AG08396 (cell line): ENCODE measurements at places on chromosomes 1 and 21.

- DNase-seq, result peak; percentile 75
Measured at GRCh38 chr1:226708342-226708780, 30.7 kb downstream of the ITPKB start.

DNA sequence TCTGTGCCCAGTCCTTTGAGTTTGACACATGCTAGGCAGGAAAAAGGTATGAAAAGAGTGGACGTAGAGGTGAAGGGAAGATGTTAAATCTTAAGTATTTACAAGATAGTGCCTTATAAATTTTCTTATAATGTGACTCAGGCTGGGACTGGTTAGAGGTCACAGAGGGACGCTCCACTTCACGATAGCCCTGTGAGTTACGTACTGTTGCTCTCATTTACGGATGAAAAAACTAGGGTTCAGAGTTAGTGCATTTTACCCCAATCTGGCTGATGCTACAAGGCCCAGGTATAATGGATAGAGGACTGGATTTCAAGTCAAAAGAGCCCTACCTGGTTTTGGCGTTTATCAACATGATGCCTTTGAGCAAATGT is 1.4 kb upstream of the TUT4 start:
- no peak for DNase-seq

DNA sequence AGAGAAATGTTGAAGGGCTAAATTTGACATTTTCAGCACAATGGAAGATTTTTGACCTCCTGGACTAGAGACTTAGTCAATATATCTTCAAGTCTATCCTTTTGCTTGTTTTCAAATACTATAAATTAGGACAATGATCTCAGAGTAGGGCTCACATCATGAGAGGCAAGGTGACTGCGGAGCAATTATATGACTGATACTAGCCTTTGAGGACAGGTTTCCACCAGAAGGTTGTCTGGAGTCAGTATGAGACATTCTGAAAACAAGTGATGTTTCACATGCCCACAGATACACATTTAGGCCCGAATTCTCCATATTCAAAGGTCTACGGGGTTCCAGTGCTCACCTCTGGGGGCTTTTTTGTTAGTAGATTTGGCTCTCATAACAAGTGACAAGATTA is 142.3 kb upstream of the SAMSN1 start:
- DNase-seq, result no peak

DNA sequence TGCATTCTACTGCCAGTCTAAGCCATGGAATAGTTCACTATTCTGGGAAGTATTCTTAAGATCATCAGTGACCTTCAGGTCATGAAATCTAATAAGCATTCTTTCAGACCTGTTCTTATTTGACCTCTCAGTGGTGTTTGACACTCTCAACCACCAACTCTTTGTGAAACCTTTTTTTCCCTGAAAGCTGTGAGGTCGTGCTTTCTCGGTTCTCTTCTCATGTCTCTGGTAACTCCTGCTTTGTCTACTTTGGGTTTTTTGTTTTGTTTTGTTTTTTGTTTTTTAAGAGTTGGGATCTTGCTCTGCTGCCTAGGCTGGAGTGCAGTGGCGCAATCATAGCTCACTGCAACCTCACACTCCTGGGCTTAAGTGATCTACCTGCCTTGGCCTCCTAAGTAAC is 56.3 kb downstream of the POU2F1 start:
- no peak for DNase-seq

DNA sequence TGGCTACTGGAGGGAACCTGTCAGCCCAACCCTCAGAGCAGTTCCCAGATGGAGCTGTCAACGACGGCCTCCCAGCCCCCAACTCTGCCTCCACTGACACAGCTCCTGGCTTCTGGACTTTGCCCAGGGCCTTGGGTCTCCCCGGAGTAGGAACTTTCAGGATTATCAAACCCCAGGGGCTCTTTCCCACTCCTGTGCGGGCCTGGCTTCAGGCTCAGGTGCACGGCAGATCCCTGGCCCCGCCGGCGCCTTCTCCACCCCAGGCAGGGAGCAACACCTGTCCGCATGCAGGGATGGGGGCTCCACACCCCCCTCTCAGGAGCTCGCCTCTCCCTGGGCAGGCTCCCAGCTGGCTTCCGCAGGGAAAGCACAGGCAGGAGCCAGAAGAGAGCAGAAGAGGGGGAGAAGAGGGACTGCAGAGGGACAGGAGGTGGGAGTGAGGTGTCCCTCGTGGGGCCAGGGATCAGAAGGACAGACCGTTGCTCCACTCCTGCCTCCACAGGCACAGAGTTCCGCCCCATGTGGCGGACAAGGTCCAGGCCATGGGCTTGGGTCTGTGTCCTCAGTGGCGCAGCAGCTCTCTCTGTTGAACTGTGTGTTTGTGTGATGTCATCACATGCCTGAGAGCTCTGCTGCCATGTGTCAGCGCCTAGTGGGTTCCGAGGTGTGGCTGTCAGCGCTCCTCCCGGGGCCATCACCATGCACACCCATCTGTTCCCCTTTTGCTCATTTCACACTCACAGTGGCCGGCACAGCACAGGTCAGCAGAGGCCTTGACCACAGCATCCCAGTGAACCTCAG is 107.7 kb downstream of the PDE9A start:
- DNase-seq, result no peak

DNA sequence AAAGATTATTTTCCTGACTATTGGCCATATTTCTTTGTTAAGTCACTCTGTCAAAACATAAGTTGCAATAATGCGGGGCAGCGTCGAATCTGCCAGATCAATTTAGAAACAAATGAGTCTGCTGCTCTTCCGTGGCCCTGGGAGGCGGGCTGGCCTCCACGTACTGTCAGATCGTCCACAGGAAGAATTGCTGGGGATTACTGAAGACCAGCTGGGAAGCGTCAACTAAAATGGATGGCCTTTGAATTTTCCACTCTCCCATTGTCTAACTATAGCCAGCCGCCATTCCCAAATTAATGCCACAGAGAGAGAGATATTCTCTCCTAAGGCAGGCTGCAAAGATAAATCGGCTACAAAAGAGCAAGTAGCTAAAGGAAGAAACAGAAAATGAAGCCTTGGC is 560.2 kb downstream of the SMYD3 start:
- DNase-seq, result no peak

GRCh38 chr21:20822666-20823065 is 175.5 kb upstream of the NCAM2 start:
- no peak for DNase-seq

DNA sequence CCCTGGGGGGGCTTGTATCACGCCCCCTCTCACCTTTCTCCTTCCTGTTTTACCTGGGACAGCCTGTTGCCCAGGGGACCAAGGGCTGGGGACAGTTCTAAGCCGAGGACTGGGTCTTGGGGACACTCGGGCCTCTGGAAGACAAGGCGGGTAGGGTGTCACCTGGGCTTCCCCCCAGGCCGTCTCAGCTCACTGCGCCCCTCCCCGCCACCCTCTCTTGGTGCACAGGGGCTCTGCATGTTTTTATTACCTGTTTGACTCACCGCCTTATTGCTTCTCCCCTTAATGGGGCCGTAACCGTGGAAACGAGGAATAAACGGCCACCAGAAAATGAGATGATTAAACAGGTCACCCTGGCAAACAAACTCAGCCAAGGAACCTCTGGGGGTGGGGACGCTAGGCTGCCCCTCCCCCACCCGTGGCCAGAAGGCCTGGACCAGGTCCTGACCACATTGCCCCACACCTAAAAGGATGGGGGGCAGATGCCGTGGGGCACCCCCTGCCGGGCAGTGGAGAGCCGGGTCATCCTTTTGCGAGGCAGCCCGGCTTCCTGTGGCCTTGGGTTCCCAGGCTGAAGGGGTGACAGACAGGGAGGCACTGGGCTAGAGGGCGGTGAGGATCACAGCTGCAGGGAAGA is 109.9 kb downstream of the CASZ1 start:
- no peak for DNase-seq

DNA sequence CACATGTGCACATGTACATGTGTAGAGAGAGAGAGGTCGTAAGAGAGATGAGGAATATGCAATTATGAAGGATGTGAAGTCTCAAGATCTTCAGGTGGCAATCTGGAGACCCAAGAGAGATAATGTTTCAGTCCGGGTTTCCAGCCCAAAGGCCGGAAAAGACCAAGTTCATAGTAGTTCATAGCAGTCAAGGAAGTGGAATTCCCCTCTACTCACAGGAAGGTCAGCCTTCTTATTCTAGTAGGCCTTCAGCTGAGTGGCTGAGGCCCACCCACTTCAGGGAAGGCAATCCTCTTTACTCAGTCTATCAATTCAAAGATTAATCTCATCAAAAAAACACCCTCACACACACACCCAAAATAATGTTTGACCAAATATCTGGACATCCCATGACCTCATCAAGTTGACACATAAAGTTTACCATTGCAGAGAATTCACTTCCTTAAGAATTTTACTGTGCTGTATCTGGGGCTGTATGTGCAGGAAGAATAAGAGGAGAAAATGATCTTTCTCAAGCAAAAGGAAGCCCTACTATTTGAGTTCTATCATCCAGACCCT is 114.6 kb downstream of the TNFSF18 start:
- DNase-seq, result no peak

DNA sequence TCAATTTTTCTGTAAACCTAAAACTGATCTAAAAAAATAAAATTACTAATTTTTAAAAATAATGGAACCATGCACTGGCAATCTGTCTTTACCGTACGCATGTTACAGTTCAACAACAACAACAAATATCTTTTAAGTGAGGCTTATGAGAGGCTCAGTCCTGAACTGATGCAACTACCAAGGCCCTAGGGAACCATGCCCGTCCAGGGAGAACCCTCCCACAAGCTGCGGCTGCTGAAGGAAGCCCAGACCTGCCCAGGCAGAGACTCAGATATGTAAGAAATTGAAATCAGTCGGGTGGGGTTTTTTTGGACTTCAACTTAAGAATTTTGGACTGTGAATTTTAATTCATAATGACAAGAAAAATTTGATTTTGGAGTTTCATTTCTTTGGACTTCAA is 91.1 kb downstream of the NPHP4 start:
- no peak for DNase-seq

- no peak for DNase-seq
Measured at GRCh38 chr1:79472067-79472656, 465.6 kb upstream of the ADGRL4 start.

- DNase-seq, result peak; percentile 71
Measured at GRCh38 chr1:229410692-229411433, 23.0 kb downstream of the ACTA1 start.

- peak; percentile 7 for DNase-seq
Measured at GRCh38 chr1:219659684-219660083, 46.8 kb upstream of the ZC3H11B start.

- DNase-seq, result no peak
Measured at GRCh38 chr1:23964235-23964668, 4.6 kb downstream of the PNRC2 start.

DNA sequence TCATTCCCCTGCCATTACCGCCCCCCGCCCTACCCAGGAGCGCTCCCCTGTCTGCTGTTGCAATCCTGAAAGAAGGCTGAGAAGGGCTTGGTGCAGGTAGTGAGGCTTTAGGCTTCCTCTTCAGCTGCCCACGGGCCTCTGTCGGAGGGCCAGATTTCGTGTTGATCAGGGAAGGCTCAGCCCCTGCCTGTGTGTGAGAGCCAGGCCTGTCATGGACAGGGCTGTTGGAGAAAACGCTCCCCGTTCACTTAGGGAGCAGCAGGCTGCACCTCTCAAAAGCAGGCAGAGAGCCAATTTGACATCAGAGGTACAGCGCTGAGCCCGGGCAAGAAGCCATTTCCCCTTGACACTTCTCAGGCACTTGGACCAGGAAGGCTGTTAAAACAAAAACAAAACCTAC is 19.0 kb downstream of the TEX35 start:
- DNase-seq, result no peak

DNA sequence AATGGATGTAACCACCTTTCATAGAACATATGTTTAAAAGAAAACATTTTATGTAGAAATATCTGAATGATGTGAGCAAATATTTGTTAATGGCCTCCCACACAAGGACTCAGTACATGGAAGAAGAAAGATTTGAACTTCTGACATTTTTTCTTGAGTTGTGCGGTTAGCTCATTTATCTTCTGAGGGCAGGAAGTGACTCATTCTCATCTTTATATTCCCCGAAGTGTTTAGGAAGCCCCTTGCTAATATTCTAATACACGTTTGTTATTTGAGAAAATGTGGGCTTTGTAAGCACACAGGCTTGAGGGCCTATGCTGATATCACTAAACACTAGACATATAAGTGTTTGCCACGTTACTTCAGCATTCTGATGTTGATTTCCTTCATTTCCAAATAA is 392.5 kb upstream of the PTBP2 start:
- no peak for DNase-seq

DNA sequence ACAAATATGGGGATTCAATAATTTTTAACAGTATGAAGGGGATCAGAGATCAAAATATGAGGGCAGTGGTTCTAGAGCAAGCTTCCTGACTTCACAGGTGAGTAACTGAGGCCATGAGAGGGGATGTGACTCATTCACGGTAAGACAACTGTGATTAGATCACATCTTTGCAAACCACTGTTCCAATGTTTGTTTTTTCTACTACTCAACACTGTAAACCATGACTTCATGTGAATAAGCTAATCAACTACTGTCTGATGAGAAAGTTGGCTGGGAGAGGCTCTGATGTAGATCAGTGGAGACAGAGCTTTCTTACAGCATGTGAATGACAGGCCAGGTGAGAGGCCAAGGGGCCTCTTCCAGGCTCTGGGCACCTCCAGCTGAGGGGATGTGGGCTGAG is 84.7 kb downstream of the BRINP2 start:
- DNase-seq, result no peak

- DNase-seq, result no peak
Measured at GRCh38 chr1:97105531-97105930, 383.9 kb downstream of the PTBP2 start.

- peak; percentile 22 for DNase-seq
Measured at GRCh38 chr1:32684167-32684811, 18.3 kb downstream of the SYNC start.

- DNase-seq, result no peak
Measured at GRCh38 chr1:53049574-53049967, 12.4 kb upstream of the PODN start.

DNA sequence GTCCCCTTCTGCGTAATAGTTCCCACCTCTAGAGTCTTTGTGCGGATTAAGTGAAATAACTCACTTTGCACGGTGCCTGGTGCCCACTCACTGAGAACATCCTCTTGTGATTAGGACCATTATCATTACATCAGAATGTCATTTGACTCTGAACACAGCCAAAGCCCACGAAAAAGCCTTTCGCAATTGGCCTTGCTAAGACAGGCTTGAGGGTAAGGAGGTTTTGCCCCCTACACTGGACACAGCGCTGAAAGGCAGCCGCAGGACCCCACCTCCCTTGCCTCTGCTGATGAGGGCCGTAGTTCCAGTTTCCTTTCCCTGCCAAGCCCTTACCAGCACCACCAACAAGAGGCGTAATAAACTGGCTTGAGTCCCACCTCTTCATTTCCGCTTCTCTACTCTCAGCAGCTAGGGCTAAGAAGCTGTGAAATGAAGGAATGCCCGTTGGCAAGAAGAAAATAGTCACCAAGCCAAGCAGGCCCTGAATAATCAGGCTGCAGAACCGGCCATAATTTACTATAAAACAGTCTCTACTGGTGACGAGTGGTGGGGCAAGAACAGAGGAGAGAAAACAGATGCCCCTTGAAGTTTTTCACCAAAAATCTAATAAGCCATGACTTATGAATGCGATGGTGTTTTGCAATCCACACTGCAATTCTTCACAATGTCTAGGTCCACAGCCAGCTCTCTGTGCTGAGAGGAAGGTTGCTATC is 53.1 kb downstream of the SH3GLB1 start:
- DNase-seq, result peak; percentile 24

GRCh38 chr21:26351661-26352060 is 181.1 kb upstream of the APP start:
- DNase-seq, result no peak
